Upper lobe of left lung (tissue), 6 donors: ENCODE measurements at places on chromosomes 2 and 18. TPM values are rescaled to one million over a fixed set of nuclear protein-coding genes. Genes with fewer than 3 reads are reported as not detected.

The TMEM37 gene
- total RNA-seq = 23.0 TPM

GRCh38 chr2:216426166-216426777 is 14.0 kb downstream of the SMARCAL1 start:
- peaks cover 25% of the 10 kb centered on the region for H3K36me3 ChIP-seq
- no peaks in the 10 kb centered on the region for H3K27me3 ChIP-seq
- no peak overlapping the region for H3K27ac ChIP-seq

DNA sequence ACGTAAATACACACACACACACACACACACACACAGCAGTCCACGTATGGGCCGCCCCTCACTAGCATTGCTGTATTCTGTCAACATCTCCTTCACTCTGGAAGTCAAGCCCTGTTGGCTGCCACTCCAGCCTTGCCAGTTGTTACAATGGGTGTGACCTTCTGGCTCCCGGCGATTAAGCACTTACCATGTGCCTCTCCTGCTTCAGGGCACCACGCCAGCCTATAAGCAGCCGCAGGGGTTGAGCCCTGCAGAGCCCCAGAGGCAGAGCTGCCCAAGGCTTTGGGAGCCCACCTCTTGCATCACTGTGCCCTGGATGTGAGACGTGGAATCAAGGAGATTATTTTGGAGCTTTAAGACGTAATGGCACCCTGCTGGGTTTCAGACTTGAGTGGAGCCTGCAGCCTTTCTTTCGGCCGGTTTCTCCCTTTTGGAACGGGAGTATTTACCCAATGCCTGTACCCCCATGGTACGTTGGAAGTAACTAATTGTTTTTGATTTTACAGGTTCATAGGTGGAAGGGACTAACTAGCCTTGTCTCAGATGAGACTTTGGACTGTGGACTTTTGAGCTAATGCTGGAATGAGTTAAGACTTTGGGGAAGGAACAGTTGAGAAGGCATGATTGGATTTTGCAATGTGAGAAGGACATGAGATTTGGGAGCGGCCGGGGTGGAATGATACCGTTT is 54.5 kb upstream of the ROCK2 start:
- DNase-seq = peak; percentile 92
- no peaks in the 10 kb centered on the region for H3K36me3 ChIP-seq
- H3K27me3 ChIP-seq = no peaks in the 10 kb centered on the region
- no peak overlapping the region for H3K27ac ChIP-seq
- no peaks in the 10 kb centered on the region for H3K4me1 ChIP-seq

GRCh38 chr2:201105759-201106158 is 10.2 kb upstream of the CFLAR start:
- H3K4me3 ChIP-seq = no peak overlapping the region
- no peaks in the 10 kb centered on the region for H3K4me1 ChIP-seq
- DNase-seq = no peak
- H3K36me3 ChIP-seq = no peaks in the 10 kb centered on the region

DNA sequence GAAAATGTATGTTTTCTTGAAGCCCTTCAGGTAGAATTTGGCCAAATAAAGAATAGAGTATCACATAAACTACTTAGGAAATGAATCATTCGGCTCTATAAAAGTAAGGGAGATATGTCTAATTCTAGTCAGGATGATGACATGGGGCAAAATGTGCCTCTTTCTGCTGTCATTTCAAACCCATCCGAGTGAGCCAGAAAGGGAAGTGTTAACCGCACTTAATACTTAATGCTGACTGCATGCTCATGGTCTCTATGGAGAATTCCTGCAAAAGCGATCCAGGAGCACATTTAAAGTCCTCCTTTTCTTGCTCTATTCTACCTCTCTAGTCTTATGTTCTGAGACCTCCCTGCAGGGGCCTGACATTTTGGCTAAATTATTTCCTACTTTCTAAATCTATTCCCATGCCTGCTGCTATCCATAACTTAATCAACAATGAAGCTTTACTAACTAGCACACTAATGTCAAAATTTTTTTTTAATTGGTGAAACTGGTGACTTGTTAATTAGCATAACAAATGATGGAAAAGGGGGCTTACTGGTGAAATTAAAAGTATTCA is 127.4 kb downstream of the CDC42EP3 start:
- DNase-seq = no peak
- no peak overlapping the region for H3K4me3 ChIP-seq
- no peak overlapping the region for H3K27ac ChIP-seq
- no peaks in the 10 kb centered on the region for H3K27me3 ChIP-seq
- no peaks in the 10 kb centered on the region for H3K36me3 ChIP-seq

DNA sequence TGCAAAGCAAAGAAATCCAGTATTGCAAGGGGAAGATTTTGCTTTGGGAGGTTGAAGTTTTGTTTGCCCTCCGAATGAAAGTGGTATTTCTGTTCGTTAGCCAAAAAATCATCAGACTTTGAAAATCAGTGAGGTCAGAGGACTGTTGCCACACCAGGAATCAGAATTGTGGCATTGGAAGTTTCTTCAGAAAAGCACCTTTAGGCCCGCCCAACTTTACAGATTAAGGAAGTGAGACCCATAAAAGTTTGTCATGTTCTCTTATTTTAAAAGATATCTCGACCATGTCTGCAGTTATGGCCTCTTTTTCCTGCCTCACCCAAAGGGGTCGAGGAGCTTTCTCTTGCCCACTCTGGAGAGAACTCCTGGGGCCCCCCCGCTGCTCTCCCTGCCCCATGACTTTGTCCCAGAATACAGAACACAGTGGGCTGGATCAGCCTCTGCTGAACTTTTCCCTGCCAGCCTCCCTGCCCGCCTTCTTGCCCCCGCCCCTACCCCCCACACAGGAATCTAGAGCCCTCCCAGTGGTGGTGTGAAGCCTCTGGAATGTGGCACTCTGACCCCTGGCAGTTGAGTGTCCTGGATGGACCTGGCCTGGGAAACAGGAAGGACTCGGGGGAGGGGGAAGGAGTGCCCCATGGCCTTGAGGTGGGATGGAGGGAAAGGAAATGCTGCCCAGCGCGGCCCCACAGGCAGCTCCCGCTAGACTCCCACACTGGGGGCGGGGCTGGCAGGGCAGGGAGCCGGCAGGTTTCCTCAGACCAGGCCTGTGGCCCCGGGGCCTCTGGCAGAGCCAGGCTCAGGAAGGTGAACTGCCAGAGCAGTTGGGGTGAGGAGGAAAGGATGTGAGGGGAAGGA is 25.3 kb downstream of the CRIM1 start:
- H3K4me1 ChIP-seq = peaks cover 20% of the 10 kb centered on the region
- H3K27me3 ChIP-seq = no peaks in the 10 kb centered on the region
- peak; percentile 69 for DNase-seq
- no peak overlapping the region for H3K4me3 ChIP-seq
